H7 (cell line): ENCODE measurements at places on chromosomes 6 and 20.
A peak's percentile ranks its signal among the peaks of the same experiment; 100 is the strongest.

DNA sequence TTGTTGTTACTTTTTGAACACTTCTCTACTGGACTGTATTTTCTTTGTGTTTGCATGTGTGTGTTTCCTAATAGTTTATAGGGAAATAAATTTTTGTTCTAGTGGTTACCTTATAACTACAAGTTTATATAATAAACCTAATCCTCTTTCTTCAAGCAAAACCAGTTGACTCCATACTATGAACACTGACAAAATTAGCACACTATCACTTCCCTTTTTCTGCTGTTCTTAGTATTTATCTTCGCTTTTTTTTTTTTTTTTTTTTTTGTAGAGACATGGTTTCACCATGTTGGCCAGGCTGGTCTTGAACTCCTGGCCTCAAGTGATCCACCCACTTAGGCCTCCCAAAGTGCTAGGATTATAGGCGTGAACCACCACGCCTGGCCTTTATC, 25.0 kb upstream of the C6orf62 start:
- no peak for DNase-seq

DNA sequence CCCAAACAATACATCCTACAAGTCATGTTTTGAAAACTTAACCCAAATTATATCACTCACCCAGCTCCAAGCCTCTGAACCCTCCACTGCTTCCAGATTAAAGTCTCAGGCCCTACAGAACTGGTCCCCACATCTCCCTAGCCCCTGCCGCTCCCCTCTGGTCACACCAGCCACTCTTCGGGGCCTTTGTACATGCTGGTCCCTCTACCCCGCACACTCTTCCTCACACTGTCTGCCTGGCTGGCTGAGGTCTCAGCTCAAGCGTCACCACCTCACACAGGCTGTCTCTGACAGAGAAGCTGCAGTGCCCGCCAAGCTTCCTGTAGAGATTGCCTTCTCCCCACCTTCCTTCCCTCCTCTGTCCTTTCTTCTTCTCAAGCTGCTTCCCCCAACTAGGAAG, 192.4 kb downstream of the PREX1 start:
- no peak for DNase-seq

- DNase-seq = no peak
Measured at GRCh38 chr6:85460154-85460920, 10.5 kb downstream of the NT5E start.

- no peak for DNase-seq
Measured at GRCh38 chr6:21213492-21213891, 380.1 kb upstream of the SOX4 start.

- DNase-seq = no peak
Measured at GRCh38 chr6:95420792-95421191, 156.5 kb upstream of the MANEA start.

DNA sequence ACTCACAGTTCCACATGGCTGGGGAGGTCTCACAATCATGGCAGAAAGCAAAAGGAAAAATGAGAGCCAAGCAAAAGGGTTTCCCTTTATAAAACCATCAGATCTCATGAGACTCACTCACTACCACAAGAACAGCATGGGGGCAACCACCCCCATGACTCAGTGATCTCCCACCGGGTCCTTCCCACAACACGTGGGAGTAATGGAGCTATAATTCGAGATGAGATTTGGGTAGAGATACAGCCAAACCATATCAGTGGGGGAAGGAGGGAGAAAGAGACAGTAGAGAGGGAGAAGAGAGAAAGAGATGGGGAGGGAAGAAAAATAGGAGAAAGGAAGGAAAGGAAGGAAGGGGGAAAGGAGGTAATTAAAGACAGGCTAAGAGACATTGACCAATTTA, 30.1 kb downstream of the GMDS start:
- DNase-seq = no peak

DNA sequence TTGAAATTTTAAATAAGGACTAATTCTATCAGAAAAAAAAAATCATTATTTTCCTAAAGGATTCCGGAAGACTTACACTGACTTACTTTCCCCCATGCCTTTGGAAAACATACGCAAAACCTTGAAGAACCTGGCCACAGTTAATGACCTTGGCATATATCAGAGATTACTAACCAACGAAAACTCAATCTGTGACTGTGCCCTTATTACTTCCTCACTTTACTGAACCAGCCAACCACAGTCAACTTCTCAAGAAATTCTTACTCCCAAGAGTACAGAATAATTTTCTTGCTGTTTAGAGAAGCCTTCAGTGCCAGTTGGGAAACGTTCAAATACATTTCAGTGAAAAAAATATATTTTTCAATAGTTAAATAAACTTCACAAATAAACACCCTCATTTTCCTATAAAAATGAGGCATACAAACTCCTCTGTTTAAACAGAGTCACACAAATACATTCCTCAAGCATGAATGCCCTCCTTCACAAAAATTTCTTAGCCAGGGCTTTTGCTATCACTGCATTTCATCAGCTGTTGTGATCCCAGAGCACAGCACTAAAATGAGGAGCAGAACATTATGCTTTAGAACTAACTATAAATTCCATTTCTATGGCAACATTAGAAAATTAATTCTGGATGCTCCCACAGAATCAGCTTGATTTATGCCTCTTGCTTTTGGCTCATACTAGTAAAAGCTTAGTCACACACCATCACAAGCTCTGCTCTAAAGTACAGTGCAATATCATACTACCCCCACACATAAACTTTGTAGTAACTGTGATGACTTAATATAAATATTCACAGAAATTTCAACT, 117.6 kb downstream of the DST start:
- DNase-seq = no peak

DNA sequence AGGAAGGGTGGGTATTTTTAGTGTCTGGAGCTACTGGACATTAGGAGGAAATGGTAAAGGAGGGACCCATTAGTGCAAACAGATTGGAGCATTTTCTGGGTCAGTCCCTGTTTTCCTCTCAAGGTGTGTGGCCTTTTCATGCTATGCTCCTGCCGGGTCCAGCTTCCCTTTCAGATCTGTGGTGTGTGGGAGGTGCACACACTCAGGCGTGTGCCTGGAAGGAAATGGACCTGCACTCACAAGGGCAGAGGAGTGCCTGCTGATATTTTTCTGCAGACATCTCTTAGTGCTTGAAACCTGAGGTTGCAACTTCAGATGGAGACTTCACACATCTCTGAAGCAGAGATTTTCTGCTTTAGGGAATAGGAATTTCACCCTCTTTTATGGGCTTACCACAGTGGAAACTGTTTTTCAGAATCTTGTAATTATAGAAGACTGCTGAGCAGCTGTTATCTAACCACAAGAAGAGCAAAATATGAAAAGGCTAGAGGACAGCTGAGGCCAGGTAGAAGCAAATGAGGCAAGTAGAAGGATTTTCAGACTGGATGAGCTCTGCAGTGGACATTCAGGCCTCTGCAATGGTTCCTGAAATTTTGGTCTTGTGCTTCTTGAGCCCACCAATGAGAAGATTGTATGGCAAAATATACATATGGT, 764.3 kb downstream of the QKI start:
- DNase-seq = no peak

GRCh38 chr6:63452125-63452524, 120.2 kb upstream of the LOC128125822 start:
- no peak for DNase-seq

GRCh38 chr20:1819311-1820137, 75.7 kb upstream of the SIRPA start:
- peak; percentile 60 for DNase-seq

DNA sequence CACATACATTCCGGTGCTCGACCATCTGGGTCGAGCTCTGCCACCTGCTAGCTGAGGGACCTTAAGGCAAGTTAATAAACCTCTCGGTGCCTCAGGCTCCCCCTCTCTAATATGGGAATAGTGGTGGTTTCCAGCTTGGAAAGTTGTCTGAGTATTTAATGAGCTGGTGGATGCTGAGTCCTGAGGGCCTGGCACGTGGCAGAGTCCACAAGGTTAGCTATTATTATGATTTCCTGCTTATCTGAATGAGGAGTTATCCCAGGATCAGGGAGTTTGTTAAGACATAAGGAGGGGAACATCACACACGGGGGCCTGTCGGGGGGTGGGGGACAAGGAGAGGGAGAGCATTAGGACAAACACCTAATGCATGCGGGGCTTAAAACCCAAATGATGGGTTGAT, 80.1 kb upstream of the SLC22A23 start:
- no peak for DNase-seq

DNA sequence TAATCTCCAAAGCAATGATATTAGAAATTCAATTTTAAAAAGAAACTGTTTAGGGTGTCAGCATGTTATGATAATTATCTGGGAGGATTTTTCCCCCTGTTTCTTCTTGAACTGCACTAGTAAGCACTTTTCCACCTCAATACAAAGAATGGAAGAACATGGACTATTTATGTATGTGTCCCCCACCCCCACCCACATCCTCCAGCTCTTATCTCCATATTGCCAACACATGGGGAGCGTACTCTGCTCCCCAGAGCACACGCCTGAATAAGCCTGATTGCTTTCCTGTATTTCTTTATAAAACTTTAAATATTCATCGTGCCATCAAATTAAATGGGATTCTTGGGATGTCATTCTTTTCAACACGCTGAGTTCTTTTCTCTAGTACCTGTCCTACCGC, 11.4 kb upstream of the LRFN2 start:
- no peak for DNase-seq

DNA sequence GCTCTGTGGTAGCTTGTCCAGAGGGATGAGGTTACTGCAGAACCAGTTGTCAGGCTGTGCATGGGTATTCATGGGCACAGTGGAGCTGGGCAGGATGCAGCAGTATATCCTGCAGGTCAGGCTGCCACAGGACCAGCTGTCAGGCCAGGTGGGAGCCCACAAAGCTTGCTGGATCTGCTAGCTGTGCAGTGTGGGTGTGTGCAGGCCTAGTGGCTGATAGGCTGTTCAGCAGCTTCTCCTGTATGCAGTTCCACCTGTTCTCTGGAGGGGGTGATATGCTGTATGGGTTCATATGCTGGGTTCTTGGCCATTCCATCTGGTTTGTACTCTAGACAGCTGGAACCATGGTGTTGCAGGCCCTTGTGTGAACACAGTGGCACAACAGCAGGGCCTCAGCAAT, 40.6 kb upstream of the TPD52L1 start:
- DNase-seq = no peak

GRCh38 chr6:132314432-132314831, 86.8 kb downstream of the MOXD1 start:
- no peak for DNase-seq

- DNase-seq = no peak
Measured at GRCh38 chr6:37576336-37576737, 76.6 kb upstream of the CCDC167 start.

GRCh38 chr20:11144114-11144950, 470.5 kb upstream of the JAG1 start:
- DNase-seq = no peak

DNA sequence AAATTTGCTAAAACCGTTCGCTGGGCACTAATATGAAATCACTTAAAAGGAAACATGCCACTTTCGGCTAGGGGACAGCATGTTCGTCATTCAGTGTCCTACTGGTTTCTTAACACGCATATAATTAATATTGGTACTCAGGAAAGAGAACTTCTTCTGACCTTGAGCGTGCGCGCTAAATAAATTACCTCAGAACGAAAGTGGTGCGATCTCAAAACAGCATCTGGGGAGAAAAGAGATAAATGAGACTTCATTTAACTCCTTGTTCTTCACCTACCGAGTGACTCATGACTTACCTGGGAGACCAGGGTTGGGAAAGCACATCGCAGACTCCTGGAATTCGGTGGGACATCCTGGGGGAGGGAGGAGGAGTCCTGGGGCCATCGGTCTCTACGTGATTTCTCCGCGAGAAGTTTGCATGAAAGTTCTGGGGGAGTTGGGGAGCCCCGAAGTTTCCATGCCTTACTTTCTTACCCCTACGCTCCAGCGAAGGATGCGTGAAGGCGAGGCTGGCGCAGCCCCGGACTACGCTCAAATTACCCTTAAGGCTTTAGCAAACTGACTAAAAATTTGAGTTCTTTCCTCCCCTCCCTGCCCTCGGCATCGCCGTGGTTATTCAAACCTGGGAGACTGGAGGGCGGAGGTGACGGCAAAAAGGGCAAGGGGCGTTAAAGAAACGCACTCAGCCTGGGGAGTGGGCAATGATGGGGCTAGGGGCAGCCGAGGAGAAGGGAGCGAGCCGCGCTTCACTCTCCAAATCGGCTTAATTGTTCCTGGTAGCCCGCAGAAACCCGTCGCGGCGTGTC, 1.1 kb upstream of the BEND6 start:
- peak; percentile 30 for DNase-seq

- DNase-seq = peak; percentile 30
Measured at GRCh38 chr6:46876126-46876525, 45.6 kb downstream of the ADGRF5 start.

GRCh38 chr6:131960371-131961133, 9.4 kb upstream of the CCN2 start:
- no peak for DNase-seq

DNA sequence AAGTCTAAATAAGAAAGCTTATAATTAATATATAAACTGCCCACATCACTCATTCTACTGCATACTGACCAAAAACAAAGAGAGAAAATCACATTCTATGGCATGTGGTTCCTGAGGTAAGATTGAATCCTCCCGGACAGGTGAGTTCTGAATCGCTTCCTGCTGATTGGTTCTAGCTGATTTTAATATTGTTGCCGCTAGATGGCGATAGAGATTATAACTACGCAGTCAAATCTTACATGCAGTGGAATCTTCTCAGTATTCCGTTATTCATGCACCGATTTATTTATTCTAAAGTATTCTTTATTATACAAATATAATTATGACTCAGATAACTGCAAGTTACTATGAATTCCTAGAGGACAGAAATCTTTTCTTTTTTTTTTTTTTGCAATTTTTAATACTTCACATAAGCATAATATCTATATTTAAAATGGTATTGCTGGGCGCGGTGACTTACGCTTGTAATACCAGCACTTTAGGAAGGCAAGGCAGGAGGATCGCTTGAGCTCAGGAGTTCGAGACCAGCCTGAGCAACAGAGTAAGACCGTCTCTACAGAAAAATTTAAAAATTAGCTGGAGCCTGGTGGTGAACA, 24.2 kb upstream of the TMX4 start:
- DNase-seq = peak; percentile 19

DNA sequence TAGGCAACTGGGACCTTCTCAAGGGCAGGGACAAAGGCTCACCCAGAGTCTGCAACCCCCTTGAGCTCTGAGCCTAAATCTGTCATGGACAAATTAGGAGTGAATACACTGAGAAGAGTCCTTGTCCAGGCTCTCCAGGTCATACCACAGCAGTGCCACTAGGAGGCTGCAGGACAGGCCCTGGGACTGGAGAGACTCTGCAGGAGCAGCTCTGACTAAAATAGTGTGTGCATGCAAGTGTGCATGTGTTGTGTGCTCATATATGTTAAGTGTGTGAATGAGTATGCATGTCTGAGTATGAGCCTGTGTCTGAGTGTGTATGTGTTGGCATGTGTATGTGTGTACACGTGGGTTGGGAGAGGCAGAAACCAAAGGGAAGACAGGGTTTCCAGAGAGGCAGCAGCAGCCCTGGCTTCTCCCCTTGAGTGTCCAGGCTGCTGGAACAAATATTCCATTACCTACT, 27.1 kb downstream of the MRPL14 start:
- DNase-seq = peak; percentile 68

- DNase-seq = no peak
Measured at GRCh38 chr6:123529058-123529457, 107.7 kb downstream of the TRDN start.
